Left renal cortex interstitium (tissue), 4 donors: ENCODE measurements at places on chromosomes 5 and 9.

DNA sequence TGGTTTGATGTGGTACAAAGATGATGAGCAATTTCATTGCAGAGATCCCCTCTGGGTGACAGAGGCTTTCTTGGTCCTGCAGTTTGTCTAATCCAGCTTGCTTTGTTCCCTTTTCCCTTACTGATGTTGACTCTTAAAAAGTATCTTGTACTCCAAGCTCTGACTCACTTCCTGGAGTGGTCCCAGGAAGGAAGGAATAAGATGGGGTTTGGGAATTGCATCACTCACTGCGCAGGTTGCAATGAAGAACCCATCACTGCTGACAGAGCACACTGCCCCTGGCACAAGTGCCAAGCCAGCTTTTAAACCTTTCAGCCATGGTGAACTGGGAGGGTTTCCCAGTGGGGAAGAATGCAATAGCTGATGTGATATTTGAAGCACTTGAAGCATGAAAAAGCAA lies 662.2 kb upstream of the CTNND2 start:
- no peak for DNase-seq

DNA sequence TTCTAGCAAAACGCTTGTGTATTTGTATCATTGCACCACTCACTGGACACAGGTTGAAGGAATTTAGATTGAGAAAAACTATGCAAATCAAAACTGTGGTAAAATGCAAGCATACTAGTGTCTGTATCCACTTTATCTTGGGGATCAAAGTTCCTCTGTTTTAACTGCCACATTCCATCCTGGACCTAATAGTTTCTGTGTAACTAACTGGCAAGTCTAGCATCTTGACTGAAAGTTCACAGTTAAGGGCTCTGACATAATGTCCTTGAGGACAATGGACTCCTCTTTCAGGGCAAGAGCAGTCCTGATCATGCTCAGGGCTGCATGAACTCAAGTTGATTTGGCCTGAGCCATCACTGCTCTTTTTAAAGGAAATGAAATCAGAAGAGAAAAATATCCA lies 30.7 kb downstream of the NFIB start:
- no peak for DNase-seq

DNA sequence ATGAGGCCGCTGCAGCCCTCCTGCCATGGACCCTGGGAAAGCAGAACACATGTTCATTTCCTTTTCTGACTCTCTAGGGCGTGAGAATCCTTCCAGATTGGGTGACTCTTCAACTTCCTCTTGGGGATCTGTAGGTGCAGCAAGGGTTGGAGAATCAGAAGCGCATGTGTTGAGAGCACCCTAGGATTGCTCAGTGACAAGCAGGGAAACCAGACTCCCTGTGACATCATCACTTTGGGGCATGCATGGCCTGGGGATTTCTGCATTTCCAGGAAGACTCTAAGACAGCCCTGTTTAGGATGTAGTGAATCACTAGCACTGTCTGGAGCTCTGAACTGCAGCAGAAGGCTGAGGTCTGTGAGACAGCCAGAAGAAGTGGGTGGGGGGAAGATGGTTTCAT lies 15.1 kb upstream of the LCP2 start:
- DNase-seq = no peak

GRCh38 chr5:127203818-127204217 lies 86.8 kb upstream of the MEGF10 start:
- no peak for DNase-seq

DNA sequence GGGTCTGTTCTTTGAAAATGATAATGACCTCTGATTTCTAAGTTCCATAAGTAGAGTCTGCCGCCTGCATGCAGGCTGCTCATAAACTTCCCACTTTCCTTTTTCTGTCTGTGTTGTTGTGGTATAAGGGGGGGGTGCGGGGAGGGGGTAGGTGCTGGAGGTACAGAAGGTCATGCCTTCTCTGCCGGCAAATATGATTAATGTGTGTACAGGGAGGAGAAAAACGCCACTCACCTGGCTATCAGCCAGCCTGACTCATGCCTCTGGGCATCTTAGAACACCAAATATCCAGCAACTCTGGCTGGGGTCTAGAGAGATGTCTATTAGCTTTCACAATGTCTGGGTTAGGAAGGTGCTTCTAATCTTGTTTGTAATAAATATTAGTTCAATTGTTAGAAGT lies 128.3 kb downstream of the EFNA5 start:
- no peak for DNase-seq

- no peak for DNase-seq
These were observed 119.7 kb upstream of the ELL2 start for GRCh38 chr5:96081276-96081858.

DNA sequence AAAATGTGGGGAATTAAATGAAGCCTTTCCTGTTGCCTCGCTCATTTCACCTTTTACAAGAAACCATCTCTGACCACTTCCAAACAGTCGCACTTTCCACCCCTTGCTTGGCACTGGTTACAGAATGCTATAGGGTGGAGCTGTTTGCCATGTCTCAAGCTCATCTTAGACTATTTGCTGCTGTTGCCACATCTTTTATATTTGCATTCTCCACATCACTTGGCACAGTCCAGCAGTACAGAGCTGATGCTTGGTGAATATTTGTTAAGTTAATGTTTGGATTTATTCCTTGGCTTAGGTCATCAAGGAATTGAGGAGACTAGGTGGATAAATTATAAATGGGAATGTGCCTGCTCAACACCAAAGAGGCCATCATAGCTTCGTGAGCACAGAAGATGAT lies 53.2 kb downstream of the GNA14 start:
- DNase-seq = no peak

DNA sequence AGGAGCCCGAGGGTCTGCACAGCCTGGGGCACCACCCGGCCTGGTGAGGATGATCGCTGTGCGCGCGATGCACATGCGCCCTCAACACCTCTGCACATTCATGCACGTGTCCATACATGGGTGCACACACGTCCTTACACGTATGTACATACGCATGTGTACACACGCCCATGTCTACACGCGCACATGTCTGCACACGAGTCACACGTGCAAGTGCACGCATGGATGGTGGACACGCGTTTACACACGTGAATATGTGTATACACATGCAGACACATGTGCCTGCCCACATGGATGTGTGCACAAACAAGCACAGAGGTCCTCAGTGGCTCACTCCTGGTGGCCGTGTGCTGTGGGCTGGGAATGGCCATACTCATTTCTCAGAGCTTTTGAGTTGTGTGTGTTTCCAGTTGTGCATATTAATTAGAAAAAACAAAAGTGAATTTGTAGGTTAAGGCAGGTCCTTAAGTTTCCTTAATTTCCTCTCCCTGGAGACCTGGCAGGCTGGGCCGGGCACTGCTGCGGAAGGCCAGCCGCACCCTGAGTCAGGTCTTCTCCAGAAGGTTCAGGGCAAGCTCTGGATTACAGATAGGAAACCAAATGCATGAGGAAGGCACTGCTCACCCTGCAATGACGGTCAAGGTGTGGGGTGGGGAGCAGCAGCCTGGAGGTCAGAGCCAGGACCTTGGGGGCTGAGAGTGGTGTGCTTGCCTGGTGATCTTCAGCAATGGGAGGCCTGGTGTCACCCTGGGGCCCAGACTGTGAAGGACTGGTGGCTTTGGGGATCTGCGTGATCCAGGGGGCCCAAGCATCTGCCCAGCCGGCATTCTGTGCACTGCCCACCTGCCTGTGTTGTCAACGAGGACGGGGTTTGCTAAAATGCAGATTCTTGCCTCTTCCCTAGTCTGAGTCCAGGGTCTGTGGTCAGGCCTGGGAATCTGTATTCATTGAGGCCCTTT lies 1.3 kb upstream of the RNU6ATAC start:
- no peak for DNase-seq

DNA sequence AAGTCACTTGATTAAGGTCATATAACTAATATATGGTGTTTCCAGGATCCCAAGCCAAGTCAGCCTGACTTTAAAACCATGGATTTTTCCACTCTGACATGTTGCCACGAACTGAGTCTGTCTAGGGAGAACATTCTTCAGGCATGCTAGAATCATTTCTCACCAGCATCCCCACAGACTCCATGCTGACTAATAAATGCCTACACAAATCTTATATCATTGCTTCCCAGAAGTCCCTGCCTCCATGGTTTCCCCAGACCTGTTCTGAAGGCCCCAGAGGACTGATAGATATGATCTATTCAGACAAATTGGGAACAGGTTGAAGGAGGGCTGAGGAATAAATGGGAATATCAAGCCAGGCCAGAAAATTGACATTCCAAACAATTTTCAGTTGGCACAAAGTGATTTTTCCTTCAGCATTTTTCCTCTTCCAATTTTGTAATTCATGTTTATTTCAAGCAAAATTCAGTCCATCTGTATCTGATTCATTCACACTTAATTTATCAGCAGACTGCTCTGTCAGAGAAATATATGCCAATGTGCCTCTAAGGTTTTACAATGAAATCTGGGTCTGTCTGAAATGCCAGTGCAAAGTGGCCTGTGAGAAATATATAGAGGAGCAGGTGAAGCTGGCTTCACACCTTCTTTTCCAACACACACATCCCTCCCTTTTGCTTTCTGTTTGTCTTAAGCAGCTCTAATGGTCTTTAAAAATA lies 413.6 kb upstream of the TNC start:
- no peak for DNase-seq

DNA sequence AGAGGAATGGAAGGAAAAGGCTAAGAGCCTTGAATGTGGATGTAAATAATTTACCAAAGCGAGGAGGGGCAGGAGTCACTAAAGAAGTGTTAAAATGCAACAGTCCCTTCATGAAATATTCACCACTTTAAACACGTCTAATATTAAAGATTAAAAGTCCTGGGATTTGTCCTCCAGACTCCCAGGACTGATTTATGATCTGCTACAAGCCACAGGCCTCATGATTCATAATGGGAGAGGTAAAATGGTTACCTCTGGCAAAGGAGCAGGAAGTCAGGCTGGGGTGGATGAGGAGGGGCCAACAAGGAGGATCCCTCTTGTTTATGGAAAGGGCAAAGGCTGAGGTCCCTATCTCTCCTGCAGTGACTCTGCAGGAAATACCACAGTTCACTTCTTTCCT lies 292.4 kb downstream of the TRIM32 start:
- no peak for DNase-seq

DNA sequence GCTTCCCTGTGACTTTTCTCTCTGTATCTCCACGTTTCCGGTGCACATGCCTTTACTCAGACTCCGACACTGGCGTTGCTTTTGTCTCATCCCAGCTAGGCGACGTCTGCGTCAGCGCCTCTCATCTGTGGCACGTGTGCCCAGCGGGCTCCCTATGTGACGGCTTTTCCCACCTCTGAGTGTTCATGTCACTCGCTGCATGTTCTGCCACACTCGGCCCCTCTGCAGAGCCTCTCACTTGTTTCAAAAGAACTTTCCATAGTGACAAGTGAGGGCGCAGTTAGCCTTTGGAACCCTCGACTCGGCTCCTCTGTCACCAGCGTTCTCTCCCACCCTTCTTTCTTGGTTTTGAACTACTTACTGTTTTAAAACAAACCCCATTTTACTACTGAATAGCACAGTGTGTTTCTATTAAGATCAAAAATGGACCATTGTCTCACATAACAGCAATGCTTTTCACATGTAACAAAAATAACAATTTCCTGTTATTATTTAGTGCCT lies 113.4 kb upstream of the CACNA1B start:
- DNase-seq = no peak

DNA sequence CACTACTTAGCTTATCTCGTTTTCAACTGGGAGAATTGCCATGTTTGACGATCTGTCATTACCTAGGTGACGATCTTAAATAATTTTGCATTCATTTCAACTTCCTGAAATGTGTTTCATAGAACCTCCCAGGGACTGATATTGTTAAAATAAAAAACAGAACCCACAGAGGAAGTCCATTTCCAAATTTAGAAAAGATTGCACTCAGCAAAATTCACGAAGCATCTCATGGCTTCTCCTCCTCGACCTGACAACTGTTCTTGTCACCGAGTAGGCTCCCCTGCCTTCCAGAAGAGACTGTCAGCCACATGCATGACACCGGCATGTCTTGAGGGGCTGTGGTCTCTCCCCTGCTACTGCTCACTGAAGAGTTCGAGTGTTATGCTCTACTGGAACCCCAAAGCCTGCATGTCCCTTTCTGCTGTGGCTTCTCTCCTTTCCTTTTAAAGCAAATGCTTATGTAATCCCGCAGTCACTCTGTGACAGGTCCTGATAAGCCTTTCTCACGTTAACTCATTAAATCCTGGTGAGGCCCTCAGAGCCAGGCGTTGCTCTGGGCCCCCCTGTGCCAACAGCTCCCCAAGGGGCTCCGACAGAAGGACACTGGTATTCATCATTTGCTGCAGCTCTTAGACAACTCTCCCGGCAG lies 26.8 kb upstream of the ANKRD33B start:
- no peak for DNase-seq

DNA sequence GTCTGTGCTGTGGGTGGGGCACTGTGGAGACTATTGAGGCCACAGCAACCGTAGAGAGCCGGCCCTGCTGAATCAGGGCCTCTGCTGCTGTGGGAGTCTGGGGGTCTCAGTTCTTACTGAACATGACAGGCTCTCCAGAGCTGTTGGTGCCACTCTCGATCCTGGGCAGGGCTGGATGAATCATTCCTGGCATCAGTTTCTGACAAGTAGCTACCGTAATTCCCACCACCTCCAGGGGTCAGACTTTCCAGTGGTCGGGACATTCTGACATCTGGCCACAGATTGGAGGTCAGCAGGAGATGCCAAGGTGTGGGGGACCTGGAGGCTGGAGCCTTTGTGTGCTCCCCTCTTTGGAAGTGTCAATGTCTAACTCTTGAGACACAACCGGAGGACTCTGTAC lies 188.4 kb downstream of the IRX2 start:
- no peak for DNase-seq

GRCh38 chr9:121564504-121565260 lies 65.0 kb upstream of the GGTA1 start:
- DNase-seq = no peak

GRCh38 chr5:143427122-143427735 lies 23.7 kb upstream of the NR3C1 start:
- no peak for DNase-seq

GRCh38 chr5:69368458-69369339 lies 621 bp downstream of the AK6 start:
- peak; percentile 38 for DNase-seq

DNA sequence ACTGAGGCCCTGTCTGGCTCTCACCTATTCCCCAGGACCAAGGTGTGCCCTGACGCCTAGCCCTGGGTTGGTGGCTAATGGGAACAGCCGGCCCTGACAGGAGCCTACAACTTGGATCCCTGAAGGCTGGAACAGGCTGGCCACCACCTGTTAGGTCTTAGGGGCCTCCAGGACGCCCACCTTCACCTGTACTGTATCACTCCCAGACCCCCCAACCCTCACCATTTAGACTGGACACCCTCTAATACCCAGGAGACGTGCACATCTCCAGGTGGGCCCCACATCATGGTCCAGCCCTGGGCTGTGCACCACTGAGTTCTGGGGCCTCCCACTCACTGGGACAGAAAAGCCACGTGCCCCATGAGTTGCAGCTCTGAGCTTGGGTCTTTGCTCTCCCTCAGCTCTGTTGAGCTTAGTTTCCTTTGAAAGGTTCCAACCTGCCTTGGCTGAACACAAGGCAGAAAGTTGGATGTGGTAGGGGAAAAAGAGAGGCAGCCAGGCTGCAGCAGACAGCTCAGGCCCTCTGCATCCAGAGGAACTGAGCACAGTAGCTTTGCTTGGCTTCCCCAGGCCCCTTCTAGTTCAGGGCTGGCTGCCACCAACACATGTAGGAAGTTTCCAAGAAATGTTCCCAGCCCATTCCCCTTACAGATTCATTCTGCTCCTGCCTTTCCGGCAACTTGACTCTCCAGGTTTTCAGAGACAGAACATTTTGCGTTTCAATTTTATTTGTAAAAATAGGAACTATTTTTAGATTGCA lies 116.8 kb upstream of the TBC1D2 start:
- DNase-seq = no peak
